ENCODE measurements at places on chromosomes 3 and 15.

DNA sequence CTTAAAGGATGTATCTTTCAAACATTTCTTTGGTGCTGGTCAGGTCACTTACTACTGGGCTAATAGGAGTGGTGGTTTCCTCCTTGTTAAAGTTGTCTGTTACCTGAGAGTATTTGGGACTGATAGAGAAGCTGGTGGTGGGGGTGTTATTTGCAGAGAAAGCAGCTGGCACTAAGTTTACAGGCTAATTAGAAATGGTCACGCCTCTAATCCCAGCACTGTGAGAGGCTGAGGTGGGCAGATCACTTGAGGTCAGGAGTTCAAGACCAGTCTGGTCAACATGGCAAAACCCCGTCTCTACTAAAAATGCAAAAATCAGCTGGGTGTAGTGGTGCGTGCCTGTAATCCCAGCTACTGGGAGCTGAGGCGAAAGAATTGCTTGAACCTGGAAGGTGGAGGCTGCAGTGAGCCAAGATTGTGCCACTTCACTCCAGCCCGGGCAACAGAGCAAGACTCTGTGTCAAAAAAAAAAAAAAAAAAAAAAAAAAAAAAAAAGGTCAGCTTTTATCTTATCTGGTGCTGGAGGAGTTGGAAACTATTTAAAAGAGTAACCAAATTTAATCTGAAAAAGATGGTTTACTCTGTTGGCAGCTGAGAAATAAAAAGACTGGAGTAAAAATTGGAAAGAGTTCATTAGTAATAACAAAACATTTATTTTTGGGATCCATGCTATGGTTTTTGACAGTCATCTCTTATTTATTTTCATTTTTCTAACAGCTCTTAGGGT lies 332.6 kb downstream of the PTPRG start:
- DNase-seq: no peak

GRCh38 chr3:9184461-9184835 lies 65.0 kb downstream of the SRGAP3 start:
- DNase-seq: no peak

DNA sequence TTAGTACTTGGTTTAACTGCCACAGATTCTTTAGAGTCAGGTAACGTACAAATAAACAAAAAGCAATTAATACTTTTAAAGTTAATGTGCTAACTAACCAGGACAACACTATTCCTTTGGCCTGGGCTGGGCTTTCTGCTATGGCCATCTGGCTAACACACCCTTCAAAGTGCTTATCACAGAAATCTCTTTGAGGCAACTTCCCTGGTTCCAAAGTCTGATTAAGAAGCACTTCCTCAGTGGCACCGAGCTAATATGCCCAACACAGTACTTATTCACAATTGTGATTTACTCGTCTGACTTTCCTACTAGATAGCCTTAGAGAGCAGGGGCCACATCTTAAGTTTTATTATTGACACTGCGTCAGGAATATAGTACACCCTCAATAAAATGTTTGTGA lies 191.4 kb downstream of the MEIS2 start:
- no peak for DNase-seq

GRCh38 chr3:48709051-48709461 lies 8.0 kb downstream of the IP6K2 start:
- DNase-seq: no peak

DNA sequence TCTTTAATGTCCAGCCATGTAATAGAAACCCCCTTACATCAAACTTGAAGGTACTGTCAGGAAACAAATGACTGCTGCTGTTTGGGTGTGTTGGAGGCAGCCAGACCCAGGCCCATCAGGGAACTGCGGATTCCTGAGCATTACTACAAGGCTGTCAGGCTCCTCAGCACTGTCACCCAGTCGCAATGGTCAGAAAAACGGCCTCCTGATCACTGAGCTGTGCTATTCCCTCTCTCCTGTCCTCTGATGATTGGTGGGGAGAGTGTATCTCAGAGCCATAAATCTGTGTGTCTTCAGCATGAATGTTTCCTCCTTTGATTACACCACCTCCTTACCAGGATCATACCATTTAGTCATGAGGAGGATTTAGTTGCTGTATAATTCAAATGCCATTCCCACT lies 135.2 kb upstream of the GADL1 start:
- DNase-seq: no peak

DNA sequence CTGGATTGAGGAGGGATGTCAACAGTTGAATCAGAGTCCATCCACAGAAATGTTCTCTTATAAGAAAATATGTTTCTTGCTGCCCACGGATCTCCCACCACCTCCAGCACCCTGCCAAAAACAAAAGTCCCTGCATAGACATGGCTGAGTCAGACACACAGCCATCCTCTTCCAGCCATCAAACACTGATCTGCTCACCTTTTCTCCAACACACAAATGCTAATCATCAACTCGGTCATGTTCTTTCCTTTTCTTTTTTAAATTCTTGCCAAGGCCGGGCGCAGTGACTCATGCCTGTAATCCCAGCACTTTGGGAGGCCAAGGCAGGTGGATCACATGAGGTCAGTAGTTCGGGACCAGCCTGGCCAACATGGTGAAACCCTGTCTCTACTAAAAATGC lies 110.7 kb upstream of the IL12A start:
- DNase-seq: no peak

GRCh38 chr3:169112153-169112892 lies 551.2 kb downstream of the MECOM start:
- no peak for DNase-seq

- DNase-seq: no peak
Measured at GRCh38 chr15:32873284-32874114, 155.7 kb downstream of the GREM1 start.

DNA sequence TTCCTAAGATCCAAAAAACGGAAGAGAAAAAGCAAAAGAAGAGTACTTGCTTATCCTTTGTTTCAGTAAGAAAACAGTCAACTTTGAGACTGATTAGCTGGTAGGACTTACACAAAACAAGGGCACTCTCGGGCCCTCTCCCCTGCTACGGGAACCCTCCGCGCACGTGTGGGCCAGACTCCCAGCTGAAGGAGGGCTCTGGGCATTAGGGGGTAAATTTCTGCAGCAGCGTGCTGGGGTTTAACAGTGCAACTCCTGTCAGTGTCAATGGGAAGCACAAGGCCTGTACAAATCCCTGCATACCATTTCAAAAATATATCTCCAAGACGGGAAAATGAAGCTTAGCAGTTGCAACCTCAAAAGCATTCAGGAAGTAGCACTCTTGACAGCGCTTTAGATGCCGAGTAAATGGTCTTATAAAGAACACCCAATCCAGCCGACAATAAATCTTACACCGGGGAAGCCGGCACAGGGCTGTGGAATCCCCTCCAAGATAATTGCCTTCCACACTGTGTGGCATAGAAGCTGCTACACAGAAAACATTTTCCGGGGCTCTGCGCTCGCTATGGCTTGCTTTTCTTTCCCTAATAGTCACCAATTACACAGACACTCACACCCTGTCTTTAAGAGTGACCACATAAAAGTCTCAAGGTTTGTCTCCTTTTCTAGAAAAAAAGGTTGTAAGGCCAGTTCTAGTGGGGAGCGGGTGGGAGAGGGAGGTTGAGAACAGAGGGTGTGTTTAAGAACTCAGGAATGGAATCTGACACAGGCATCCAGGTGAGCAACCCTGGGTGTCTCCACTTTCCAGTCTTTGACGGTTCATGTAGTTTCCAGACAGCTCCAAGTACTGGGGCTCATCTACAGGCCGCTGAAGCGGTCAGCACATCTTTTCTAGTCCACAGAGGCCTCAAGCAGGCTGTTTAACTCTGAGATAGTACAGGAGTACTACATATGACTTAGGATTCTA lies 512.7 kb downstream of the FOXP1 start:
- no peak for DNase-seq

Measured in stimulated activated CD8-positive, alpha-beta memory T cell treated with anti-CD3 and anti-CD28 coated beads, Interleukin-4, amount 100 ng/mL, for 24 hours (primary cell).